ENCODE measurements at places on chromosomes 6 and 20. TPM values are rescaled to one million over a fixed set of nuclear protein-coding genes. Genes with fewer than 3 reads are reported as not detected.

The SLC35A1 gene
- 12.6 TPM for total RNA-seq

DNA sequence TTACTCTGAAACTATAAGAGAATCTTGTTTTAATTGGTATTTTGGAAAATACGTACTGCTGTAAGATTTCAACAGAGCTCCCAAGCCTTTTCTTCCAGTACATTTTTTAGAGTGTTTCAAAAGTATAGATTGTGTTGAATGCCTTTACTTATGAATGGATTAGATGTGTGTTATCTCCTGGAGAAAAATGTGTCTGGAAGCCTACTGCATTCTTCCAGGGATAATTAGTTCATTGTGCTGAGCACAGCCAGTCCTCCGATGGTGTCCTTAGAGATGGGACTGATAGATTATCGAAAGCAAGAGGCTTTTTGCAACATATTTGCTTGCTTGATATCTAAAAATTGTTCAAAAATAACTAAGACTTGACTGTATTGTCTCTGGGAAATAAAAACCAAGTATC lies 114.2 kb downstream of the PLEKHG1 start:
- no peak for DNase-seq

GRCh38 chr6:141123497-141123896 lies 1009.2 kb upstream of the GJE1 start:
- DNase-seq, result no peak

GRCh38 chr6:149130090-149130489 lies 187.4 kb upstream of the TAB2 start:
- DNase-seq, result peak; percentile 2

- DNase-seq, result no peak
Measured at GRCh38 chr20:41308290-41308711, 9.2 kb downstream of the ZHX3 start.

GRCh38 chr20:36528176-36528874 lies 13.0 kb upstream of the MYL9 start:
- DNase-seq, result no peak

The FAM209A gene
- 1.6 TPM for total RNA-seq

DNA sequence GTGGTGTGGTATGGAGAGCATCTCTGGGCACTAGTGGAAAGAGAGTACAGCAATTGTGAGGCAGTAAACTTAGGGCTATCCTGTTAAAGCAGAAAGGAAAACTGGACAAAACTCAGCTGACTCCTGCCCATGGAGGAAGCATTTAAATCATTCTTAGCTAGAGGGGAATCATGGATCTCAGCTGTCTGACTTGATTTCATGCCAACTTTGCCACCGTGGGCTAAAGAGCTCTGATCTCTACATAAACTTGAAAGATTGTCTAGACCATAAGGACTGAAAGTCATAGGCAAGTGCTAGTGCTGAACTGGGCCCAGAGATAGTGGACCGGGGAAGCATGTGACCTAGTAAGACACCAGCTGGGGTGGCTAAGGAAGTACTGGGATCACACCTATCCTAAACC lies 651.8 kb downstream of the COL12A1 start:
- DNase-seq, result no peak

DNA sequence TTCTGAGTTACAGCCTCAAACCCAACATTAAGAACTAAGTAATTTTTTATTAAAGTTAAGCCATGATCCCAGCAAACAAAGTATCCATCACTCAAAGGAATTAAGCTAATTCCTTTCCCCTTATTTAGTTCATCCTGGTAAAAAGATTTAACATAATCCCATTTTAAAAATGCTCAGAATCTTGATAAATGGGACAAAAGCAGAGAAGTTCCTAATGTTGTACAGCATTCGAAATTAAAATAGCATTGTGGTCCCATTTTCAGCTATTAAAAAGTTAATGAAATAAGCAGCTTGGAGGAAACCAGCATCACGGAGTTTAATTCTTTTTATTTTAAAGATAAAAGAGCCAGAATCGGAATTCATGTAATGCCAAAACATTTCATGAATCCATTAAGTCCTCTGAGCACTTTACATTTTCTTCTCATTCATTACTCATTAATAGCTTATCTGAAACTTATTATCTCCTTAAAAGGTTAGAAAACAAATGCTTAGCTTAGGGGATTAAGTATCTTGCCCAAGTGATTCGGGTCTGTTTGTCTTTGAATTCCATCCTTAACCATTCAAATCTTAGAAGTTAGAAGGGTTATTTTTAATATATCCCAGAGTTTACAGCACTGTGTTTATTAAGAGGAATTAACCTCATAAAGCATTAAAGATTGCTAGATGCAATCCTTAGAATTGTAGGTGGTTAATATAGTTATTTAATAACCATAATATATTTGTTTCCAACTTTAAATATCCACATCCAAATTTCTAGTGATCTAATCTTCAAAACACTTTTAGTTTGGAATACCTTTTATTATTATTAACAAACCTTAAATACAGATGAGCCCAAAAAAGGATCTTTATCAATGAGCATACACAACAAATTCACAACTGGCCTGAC lies 11.2 kb downstream of the RBM39 start:
- no peak for DNase-seq

The TAPBP gene
- total RNA-seq, result 252 TPM

GRCh38 chr6:166737261-166737660 lies 110.2 kb upstream of the RPS6KA2 start:
- no peak for DNase-seq

The SLC22A7 gene
- total RNA-seq, result not detected

- no peak for DNase-seq
Measured at GRCh38 chr20:40714109-40714508, 25.1 kb upstream of the MAFB start.

DNA sequence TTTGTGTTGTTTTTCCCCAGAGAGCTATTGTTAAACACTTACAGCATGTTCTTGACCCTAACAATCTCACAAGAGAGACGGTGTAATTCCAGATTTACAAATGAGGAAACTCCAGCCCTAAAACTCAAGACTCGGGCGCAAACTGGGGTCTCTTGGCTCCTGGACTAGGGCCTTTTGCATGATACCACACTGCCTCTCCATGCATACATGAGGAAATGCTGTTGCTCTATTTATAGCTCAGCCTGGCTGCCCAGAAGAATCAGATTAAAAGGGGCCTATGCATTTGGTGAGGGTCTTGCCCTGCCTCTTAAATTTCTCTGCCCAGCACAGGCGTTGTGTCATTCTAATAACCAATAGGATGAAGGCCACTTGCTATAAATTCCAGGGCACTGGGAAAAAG lies 30.5 kb upstream of the SNRPB2 start:
- no peak for DNase-seq

DNA sequence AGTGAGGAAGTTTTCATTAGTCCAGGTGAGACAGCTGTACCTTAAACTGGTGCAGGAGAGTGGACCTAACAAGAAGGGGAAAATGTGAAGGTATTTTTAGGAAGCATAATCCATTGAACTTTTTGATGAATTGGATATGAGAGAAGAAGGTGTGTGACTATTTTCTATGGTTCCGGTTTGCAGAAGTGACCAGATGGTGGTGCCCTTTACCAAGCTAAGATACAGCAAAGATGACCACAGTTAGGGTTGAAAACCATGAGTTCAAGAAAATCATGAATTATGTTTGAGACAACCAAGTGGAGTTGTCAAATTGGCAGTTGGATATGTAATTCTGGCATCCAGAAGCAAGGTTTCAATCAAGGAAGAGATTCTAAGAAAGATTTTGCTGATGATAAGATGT lies 61.9 kb upstream of the NRSN1 start:
- DNase-seq, result no peak

- no peak for DNase-seq
Measured at GRCh38 chr6:30820193-30820592, 64.1 kb upstream of the DDR1 start.

GRCh38 chr6:150005761-150006651 lies 19.3 kb downstream of the RAET1L start:
- no peak for DNase-seq

The VSTM2L gene
- 0.21 TPM for total RNA-seq

- DNase-seq, result peak; percentile 72
Measured at GRCh38 chr6:90401933-90402830, 105.5 kb upstream of the BACH2 start.

The PSORS1C1 gene
- not detected for total RNA-seq

The FYN gene
- 154 TPM for total RNA-seq

DNA sequence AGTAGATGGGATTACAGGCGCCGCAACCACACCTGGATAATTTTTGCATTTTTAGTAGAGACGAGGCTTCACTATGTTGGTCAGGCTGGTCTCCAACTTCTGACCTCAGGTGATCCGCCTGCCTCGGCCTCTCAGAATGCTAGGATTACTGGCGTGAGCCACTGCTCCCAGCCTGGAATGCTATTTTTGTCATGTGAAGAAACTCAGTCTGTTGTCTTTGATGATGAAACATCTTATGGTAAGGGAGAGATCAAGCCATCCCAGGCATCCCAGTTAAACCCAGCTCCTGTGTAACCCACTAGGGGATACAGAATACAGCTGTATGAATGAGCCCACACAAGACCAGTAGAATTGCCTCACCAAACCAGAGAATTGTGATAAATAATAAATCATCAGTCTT lies 83.6 kb upstream of the RBM24 start:
- DNase-seq, result no peak

Data from activated CD8-positive, alpha-beta T cell treated with anti-CD3 and anti-CD28 coated beads, Interleukin-2, amount 10 ng/mL, durations not matched to agents 7 days and 5 days (primary cell).